ENCODE measurements at places on chromosomes 6 and 20.

DNA sequence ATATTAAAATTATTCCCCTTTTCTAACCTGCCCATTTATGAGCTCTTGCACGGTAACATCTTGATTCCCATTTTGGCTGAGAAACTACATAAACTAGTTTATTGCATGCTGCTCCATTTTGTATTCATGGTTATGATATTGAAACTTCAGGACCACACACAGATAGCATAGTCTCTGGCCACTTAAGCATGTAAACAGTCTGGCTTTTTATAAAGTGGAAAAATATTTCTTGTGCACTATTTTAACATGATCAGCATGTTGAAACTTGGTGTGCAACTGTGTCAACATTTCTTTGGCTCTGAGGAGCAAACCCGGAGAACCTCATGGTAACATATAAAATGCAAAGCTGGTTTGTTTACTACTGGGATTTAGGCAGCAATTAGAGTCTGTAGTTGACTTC lies 70.7 kb downstream of the SLX4IP start:
- no peak for DNase-seq

DNA sequence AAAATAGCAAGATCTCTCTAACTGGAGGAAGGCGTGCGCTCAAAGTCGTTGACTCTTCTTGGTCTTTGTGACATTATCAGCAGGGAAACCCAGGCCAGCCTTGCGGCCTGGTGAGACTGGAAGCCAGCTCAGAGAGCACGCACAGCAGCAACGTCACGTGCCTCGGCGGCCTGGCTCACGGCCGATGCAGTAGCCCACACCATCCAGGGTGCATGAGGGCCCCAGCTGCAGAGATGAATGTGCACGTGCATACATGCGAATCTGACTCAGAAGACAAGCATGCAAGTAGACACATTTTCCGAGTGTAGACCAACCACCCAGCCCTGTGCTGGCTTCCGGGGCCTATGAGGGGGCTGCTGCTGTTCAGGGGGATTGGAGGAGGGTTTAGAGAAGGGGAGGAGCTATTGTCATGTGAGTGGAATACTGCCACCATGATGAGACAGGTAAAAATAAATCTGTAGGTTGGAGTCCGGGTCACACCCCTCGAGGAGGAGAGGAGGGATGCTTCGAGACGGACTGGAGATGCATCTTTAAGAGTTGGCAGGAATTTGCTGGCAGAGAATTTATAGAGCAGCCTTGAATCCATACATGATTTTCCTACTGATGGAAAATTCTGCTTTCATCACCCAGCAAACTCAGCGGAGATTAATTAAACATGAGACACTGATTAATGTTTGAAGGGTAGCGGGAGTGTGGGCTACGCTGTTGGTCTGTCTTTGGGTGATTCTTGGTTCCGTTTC lies 388.2 kb downstream of the CDH4 start:
- DNase-seq, result no peak

GRCh38 chr6:73143551-73143950 lies 81.7 kb downstream of the KHDC1L start:
- DNase-seq, result no peak

GRCh38 chr6:33592595-33593413 lies 12.7 kb upstream of the BAK1 start:
- DNase-seq, result no peak

GRCh38 chr6:33144373-33144772 lies 47.9 kb downstream of the COL11A2 start:
- DNase-seq, result no peak

GRCh38 chr6:166449036-166449435 lies 66.3 kb upstream of the MPC1 start:
- DNase-seq, result no peak

DNA sequence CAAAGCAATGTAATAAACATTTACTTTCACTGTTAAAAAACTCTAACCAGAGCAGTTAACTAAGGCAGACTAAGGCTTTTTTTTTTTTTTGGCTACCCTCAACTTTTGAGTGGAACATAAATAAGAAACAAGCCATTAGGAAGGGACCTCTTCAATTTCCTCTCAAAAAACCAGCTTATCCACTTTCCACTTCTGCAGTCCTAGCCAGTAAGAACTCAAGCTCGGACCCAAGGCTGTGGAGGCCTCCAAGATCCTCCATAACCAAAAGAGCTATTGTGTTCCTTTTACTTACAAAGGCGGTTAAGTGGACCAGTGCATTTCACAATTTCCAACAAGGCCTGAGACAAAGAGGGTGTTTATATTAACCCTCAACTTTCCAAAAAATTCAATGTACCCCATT lies 5.3 kb downstream of the KCNK5 start:
- no peak for DNase-seq

- peak; percentile 32 for DNase-seq
Observed at GRCh38 chr6:107237992-107238660, 122.8 kb upstream of the BEND3 start.

- DNase-seq, result no peak
Observed at GRCh38 chr20:2320813-2321658, 25.2 kb downstream of the TGM3 start.

GRCh38 chr20:10986586-10986985 lies 312.8 kb upstream of the JAG1 start:
- DNase-seq, result no peak

GRCh38 chr6:20464041-20464440 lies 62.4 kb downstream of the E2F3 start:
- DNase-seq, result no peak

DNA sequence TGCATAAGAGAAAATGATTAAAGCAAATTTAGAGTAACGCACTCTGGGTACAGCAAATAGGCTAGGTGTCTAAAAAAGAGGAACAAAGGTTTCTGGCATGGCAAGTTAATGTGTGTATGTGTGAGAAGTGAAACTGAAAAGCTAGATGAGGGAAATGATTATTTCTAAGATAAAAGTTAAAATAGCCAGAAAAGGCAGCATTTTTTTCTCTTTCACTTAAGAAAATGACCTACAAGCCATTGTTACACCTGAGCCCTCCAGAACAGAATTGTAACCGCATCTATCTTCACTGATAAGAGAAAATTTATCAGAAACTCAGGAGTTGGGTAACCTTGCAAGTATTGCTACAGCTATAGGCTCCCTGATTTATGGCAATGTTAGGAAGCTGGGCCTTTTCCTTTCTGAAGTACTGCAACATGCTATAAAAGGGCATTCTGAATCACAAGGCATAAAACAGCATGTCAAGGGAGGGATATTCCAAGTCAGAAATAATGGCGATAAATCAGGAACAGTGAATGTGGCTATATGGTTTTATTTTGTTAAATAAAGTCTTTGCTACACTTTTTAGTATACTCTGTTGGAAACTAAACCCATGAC lies 395.3 kb downstream of the TBC1D32 start:
- no peak for DNase-seq

GRCh38 chr6:20044883-20045282 lies 167.4 kb downstream of the MBOAT1 start:
- no peak for DNase-seq

DNA sequence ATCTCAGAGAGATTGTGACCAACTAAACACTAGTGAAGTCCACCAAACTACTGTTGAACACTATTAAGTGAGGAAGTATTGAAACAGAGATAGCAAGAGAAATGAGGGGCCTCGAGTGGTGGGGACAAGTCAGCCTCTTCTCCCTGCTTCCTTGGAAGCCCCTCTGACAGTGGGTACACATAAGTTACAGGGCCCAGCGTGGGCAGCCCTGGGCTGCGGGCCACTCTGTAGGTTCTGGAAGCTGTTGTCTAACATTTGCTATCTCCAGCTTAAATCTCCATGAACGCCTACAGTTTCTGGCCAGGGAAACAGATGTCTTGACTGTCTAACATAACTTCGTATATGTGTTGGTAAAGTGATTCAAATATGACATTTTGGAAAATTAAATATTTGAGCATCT lies 71.4 kb downstream of the KLHL32 start:
- no peak for DNase-seq

- DNase-seq, result no peak
Observed at GRCh38 chr6:17983730-17984129, 3.7 kb downstream of the KIF13A start.

All from D341Med (cell line).